Placental pericyte (primary cell): ENCODE measurements at places on chromosomes 2 and 18. TPM values are rescaled to one million over a fixed set of nuclear protein-coding genes. Genes with fewer than 3 reads are reported as not detected.

The MARS2 gene
- 4.4 and 14.0 TPM in 2 replicates for total RNA-seq

The TCF23 gene
- total RNA-seq: not detected in 2 replicates

The CHAC2 gene
- total RNA-seq: 0.44 and 7.4 TPM in 2 replicates

The REG3A gene
- total RNA-seq: not detected in 2 replicates

The KCNF1 gene
- total RNA-seq: not detected in 2 replicates

The AGBL5 gene
- 24.9 TPM in 2 replicates for total RNA-seq
